Ureter (tissue), 1 donor: ENCODE measurements at places on chromosomes 5 and 9. TPM values are rescaled to one million over a fixed set of nuclear protein-coding genes. Genes with fewer than 3 reads are reported as not detected.

Gene RNF183
- total RNA-seq, result 0.96 TPM

Gene OBP2B
- total RNA-seq, result not detected

Gene TLX3
- total RNA-seq, result not detected

Gene HACD4
- total RNA-seq, result 4.1 TPM

Gene DAB2
- 77.2 TPM for total RNA-seq
